ENCODE measurements at places on chromosomes 16 and 17.

- no peak for DNase-seq
Measured at GRCh38 chr16:22007159-22007508, 777 bp upstream of the MOSMO start.

DNA sequence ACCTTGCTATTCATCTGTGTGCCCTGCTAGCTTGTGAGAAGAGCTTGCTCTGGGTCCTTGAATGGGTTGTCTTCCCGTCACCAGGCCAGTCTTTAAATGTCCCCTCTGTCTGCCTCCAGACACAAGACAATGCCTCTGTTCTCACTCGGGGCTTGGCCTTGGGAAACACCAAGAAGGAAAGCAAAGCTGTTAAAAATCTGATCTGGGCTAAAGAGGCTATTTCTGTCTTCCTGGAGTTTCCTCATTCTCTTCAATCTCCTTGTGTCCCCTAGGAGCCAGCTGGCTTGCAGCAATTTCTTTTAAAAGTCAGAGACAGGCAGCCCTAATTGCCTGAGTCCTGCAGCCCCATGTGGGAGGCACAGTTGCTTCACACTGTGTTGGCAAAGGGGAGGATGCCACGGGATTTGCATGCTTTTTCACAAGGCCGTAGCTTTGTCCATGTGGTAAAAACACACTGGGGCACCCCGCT, 2.5 kb downstream of the DNAI2 start:
- DNase-seq, result no peak

- peak; percentile 10 for DNase-seq
Measured at GRCh38 chr16:79042886-79043285, 557.7 kb downstream of the MAF start.

DNA sequence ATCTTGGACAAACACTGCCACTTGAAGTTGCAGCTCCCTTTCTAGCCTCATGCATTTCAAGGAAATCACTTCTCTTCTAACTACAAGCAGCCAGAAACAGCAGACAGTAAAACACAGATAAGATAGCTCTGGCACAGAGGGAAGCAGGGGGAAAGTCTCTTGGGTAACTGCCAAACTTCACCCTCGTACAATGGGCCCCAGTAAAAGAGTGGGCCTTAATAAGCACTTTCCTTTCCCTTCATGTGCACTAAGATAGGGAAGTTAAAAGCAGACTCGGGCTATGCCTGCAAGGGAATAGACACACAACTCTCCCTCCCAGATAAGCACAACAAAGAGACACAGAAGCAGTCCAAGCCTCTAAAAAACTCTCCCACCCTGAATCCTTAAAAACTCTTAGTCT, 4.2 kb upstream of the KRTAP4-5 start:
- DNase-seq, result no peak

- DNase-seq, result peak; percentile 35
Measured at GRCh38 chr17:31388770-31389656, 2.5 kb upstream of the RAB11FIP4 start.

- no peak for DNase-seq
Measured at GRCh38 chr17:81456798-81457197, 55.8 kb downstream of the ACTG1 start.

DNA sequence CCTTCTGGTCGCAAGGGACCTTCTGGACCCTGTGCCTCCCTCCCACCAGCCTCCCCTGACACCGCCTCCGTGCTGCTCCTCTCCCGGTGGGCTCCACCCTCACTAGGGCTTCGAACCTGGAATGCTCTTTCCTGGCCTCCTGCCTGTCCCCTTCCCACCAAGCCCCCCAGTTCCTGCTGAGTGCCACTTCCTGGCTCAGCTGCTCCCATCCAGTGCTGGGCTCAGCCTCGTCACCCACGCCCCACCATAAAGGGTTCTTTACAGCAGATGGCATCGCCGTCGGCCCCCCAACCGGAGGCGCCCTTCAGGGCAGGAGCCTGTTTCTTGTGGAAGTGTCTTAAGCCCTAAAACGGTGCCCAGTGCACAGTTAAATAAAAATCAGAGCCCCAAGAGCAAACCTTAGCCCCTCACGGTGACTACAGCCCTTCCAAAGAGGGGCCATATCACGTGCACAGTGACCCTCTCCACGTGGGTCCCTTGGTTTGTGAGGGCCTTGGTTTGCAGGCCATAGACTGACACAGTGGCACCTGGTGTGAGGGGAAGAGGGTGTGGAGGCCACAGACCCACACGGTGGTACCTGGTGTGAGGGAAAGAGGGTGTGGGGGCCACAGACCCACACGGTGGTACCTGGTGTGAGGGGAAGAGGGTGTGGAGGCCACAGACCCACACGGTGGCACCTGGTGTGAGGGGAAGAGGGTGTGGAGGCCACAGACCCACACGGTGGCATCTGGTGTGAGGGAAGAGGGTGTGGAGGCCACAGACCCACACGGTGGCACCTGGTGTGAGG, 111.4 kb downstream of the METRNL start:
- DNase-seq, result no peak

GRCh38 chr17:39118674-39119419, 32.6 kb downstream of the PLXDC1 start:
- no peak for DNase-seq

DNA sequence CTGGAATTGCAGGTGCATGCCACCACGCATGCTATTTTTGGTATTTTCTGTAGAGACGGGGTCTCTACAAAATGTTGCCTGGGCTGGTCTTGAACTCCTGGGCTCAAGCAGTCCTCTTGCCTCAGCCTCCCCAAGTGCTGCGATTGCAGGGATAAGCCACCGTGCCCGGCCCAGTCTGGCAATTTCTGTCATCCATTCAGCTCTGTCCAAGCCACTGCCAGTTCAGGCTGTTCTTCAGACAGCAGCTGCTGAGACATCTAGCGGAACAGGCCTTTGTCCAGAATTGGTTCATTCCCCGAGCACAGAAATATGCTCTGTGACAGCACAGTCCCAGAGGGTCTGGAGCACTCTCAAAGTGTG, 5.4 kb downstream of the SLC47A1 start:
- DNase-seq, result no peak

DNA sequence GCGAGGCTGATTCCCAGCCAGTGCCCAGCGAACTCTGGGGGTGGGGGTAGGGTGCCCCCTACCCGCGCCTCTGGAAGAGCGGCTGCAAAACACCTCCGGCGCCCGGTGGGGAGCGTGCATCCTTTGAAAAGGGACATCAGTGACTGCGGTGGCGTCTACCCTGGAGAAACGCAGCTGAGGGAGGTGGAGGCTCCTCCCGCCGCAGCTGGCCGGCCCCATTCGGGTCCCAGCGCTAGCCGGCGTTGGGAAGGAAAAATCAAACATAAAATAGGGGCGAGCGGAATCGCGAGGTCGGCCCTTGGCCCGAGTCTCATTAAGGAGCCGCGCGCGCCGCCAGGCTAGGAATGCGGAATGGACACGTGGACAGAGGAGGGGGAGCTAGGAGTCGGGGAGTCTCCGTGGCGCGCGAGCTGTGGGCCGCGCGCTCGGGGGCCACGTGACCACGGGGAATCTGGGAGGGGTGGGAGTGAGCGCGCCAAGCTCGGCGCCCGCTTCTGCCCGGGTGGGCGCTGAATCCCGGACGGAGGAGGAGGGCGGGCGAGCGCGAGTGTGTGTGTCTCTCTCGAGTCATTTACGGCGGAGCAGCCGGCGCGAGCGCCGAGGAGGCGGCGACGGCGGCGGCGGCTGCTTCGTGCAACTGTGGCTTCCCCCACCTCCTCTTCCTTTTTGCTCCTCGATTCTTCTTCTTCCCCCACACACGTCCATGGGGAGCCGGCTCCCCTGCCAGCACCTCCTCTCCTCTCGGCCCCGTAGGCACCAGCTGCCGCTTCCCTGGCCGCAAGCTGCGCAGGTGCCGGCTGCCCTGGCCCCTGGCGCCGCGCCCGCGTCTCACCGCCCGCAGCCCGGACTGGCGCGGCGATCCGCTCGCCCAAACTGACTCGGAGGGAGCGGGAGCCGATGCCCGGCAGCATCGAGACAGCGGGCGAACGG, at the start of gene TMEM132E:
Gene TMEM132E (plus strand): TSS at position 566 of the 930 bp plus-strand sequence. CDS start 1,495 bp downstream, outside the sequence.
- DNase-seq, result peak; percentile 30

DNA sequence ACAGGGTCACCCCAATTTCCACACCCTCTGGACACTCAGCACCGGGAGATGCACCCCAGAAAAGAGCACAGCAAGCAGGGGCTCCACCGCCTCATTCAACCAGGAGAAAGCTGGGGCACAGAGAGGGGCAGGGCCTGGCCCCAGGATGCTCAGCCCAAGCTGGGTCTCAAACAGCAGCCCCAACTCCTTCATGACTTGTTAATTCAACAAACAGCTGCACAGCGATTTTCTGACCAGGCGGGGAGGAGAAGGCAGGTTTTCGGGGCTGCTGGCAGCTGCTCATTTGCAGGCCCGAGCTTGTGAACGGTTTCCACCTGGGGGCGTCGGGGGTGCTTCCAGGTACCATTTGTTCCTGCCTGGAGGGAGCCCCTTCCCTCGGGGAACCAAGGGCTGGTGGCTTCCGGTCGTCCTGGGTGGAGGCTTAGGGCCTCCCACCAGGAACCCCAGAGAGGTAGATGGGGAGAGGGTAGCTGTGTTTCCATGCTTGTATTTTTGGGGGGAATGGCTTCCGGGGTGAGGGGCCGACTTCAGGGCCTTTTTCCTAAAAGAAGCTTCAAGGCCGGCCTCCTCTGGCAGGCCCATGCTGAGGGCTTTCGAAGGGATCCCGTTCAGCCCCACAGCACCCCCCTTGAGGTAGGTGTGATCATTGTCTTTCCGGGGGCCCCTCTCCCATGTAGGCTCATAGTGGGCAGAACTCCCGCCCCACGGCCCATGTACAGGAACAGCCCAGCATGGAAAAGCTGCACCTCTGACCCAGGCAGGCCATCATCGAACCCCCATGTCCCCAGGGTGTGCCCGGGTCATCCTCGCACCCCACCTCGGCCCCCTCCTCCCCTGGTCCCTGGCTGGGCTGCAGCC, 191.6 kb upstream of the GSE1 start:
- DNase-seq, result no peak

DNA sequence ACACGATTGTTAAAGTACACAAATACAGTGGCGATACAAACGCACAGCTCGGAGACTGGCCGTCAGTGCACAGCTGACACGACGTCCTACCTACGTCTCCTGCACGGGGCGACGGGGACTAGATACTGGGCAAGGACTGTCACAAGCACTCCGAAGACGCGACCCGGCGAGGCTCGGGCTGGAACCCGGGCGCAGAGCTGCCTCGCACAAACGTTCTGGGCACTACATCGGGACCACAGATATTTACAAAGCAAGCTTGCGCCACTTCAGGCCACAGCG, 13.8 kb downstream of the SLC16A3 start:
- DNase-seq, result no peak

GRCh38 chr17:48543107-48543853, 1.6 kb downstream of the HOXB2 start:
- DNase-seq, result peak; percentile 58

DNA sequence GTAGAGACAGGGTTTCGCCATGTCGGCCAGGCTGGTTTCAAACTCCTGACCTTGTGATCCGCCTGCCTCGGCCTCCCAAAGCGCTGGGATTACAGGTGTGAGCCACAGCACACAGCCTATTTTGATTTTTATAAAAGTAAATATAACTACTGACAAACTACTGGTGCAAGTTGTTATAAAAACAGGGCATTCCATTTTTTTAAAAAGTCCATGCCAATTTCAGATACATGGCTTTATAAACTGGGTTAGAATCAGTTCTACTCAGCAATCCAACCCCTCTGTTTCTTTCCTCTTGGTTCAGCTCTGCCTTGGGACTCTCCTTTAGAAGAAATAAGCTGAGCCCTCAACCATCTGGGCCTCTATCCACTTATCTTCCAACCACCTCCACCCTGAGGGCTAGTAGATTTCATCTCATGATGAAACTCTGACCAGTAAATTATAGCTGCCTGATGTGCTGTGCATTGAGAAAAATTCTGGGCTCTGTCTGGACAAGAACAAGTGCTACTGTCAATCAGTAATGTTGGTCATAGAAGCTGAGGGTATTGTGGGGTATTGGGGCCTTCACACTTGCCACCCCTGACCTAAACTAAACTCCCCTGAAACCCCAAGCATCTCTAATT, 10.2 kb downstream of the RANBP10 start:
- DNase-seq, result no peak

- DNase-seq, result no peak
Measured at GRCh38 chr17:17463821-17464220, 13.0 kb upstream of the MED9 start.

- peak; percentile 73 for DNase-seq
Measured at GRCh38 chr17:75764711-75765421, at the start of gene GALK1. TSS of gene GALK1 (minus strand) at chr17:75765192. CDS start at chr17:75765136, 56 bp downstream.

Measured in stimulated activated CD4-positive, alpha-beta T cell treated with anti-CD3 and anti-CD28 coated beads, Interleukin-12 subunit alpha, Interleukin-12 subunit beta, amount 100 ng/mL, for 4 hours (primary cell).